NCI-H460 (cell line): ENCODE measurements at places on chromosomes 3 and 15.
A peak's percentile ranks its signal among the peaks of the same experiment; 100 is the strongest.

GRCh38 chr15:63015618-63016017, 26.9 kb upstream of the TPM1 start:
- DNase-seq: no peak

DNA sequence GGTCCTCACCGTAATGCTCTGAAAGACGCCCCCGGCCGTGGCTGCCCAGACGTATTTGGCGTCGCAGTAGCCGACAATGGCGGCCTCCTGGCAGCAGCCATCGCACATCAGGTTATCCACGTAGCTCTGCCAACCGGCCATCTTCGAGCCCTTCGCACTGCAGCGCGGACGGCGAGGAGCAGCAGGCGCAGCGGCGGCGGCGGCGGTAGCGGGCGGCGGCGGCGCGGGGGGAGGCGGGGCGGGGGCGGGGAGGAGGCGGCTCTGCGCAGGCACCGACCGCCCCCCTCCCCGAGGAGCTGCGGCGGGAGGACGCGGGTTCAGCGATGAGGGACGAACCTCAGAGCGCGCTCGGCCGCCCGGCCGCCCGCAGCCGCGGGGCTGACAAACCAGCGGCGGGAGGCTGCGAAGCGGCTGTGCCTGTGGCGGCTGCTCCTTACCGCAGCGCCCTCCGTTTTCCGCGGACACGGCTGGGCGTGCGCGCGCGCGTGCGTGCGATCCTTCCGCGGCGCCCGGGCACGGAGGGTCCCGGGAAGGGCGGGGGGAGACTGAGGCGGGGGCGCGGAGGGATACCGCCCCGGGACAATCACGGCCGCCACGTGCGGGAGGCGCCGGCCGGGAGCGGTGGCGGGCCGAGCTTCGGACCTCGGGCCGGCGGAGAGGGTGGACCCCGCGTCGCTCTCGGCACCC, at the start of gene PFN2:
TSS of gene PFN2 (minus strand) at position 180 of the 687 bp plus-strand sequence. CDS start at position 141, 39 bp downstream.
- peak; percentile 52 for DNase-seq

- no peak for DNase-seq
Measured at GRCh38 chr15:27681038-27681437, 418.1 kb downstream of the OCA2 start.

DNA sequence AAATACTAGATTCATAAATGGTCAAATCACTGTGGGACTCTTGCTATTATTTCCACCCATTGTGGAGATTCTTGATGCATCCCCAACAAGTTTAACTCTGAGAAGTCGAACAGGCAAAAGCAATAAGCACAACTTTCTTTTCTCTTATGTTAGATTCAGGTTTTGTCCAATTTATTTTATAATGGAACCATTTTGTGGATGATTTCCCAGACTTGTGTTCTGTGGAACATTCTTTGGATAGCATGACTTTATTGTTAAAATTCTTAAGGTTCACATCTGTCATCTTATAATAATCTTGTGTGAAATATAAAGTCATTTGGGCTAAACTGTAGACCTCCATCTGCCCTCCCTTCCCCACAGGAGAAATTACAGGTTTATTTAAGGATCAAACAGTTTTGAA, 213.7 kb downstream of the LPP start:
- DNase-seq: no peak

DNA sequence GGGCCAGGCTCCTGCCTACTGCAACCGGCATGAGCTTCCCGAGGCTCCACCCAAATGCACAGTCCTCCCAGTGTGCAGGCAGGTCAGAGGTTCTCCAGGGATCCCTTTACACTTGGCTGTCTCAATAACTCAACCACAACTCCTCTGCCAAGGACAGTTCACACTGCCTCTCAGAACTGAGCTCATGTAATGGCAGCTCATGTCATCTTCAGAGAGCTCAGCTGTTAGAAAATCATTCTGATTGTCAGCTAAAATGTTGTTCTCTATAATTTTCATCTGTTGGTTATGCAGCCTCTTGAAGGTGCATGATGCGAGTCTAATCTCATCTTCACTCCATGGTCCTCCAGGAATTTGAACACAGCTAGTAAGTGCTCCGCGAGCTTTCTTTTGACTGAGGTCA, 76.7 kb downstream of the SST start:
- no peak for DNase-seq

GRCh38 chr3:129123314-129124060, 1.9 kb upstream of the RAB43 start:
- DNase-seq: no peak

- DNase-seq: peak; percentile 29
Measured at GRCh38 chr3:112619295-112619694, 21.6 kb downstream of the CCDC80 start.

DNA sequence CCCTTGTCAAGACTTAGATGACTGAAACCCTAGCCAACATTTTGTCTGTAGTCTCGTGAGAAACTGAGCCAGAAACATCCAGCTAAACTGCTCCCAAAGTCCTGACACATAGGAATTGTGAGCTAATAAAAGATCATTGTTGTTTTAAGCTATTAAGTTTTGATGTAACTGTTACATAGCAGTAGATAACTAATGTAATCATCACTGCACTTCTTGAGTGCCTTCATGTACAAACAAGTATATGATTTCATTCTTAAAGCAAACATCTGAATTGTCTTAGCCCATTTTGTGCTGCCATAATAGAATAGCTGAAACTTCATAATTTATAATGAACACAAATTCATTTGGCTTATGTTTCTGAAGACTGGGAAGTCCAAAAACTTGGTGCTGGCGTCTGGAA, 87.3 kb downstream of the NSUN3 start:
- DNase-seq: no peak

- no peak for DNase-seq
Measured at GRCh38 chr3:61331929-61332552, 80.8 kb upstream of the FHIT start.

GRCh38 chr3:175426805-175427204, 567.7 kb downstream of the NAALADL2 start:
- no peak for DNase-seq

- DNase-seq: no peak
Measured at GRCh38 chr3:171840811-171841619, 2.1 kb upstream of the TMEM212 start.

GRCh38 chr3:29026959-29027358, 253.9 kb upstream of the RBMS3 start:
- no peak for DNase-seq

DNA sequence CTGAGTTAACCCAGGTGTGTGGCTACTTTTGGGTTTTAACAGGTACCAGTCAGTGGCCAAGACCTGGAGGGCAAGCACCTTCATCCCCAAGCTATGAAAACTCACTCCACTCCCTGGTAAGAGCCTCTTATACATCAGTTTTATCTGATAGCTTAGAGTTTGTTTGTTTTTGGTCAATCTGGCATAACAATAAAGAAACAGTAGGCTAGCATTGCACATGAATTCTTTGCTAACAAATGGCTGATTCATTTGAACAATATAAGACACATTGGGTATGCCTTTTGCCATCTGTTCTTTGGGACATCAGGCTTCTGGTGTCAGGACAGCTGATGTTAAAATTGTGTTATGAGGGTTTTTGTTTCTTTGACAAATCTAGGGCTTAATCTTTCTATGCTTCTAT, 125.0 kb upstream of the CGNL1 start:
- DNase-seq: no peak

DNA sequence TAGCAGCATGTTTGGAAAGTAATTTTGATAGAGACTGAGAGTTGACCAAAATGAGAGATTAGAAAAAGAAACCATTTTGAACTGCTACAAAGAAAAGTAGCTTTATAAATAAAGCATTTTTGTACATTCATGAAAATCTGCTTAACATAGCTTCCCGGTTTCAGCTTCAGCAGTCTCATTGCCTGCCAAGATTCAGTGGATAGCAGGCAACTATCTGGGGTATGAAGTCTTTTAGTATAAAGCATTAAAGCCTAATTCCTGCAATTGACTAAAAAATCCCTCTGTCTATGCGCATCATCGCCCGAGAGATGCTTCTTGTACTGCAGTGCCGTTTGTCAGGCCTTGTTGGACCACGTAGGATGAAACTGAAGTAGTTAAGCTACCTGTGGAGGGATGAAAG, 588.4 kb downstream of the NAALADL2 start:
- DNase-seq: no peak

DNA sequence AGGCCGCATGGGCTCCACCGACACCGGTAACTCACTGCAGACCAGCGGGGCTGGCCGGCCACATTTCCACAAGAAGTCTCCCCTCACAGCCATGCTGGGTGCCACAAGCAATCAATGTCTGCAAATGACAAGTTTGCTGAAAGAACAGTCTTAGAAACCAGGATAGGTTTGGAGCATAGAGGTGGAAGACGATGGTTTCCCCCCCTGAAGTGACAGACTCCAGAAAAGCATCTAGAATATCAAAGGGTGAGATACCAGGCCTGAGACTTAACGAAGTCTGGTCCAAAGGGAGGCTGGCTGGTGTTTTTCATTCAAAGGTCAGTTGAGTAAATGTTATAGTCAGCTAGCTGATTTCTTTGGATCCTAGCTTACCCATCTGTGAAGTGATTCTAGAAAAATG, 50.0 kb upstream of the WNT5A start:
- no peak for DNase-seq

- no peak for DNase-seq
Measured at GRCh38 chr3:39284457-39284881, 4.6 kb upstream of the CX3CR1 start.

- no peak for DNase-seq
Measured at GRCh38 chr3:65551945-65552344, 486.8 kb downstream of the MAGI1 start.

DNA sequence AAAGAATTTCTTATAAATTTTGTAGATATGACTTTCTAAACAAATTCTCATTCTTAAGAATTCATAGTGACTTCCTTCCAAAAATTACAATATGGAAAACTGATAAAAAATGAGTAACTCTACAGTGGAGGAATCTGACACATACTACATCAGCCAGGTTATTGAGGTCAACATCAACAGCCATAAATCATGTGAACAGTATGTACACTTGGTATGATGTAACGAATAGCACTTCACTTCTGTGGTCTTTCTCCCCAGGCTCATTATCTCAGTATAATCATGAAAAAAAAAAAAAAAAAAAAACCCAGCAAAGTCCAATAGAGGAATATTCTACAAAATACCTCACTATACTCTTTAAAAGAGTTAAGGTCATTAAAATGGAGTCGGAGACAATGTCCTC, 111.2 kb upstream of the SUCLG2 start:
- no peak for DNase-seq

GRCh38 chr3:79018265-79018664, 749.5 kb downstream of the ROBO1 start:
- no peak for DNase-seq

- no peak for DNase-seq
Measured at GRCh38 chr15:27705056-27705455, 394.1 kb downstream of the OCA2 start.

DNA sequence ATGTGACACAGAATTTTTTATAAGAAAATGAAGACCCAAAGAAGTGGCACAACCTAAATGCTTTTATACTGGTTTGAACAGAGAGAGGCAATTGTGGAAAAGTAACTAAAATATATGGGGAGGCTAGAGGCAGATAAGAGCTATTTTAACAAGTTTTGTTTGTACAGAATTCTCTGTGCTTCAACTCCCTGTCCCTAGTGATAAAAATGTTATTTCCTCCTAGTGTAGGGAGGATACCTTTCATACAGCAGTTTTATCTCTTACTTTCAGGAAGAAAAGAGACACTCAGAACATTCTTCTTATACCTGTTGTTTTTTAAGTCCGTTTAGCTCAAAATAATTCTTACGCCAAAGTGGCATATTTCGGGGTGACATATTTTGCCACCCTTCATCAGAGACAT, 21.2 kb upstream of the ZNF639 start:
- DNase-seq: no peak

- DNase-seq: no peak
Measured at GRCh38 chr3:24802614-24803013, 308.0 kb upstream of the THRB start.

DNA sequence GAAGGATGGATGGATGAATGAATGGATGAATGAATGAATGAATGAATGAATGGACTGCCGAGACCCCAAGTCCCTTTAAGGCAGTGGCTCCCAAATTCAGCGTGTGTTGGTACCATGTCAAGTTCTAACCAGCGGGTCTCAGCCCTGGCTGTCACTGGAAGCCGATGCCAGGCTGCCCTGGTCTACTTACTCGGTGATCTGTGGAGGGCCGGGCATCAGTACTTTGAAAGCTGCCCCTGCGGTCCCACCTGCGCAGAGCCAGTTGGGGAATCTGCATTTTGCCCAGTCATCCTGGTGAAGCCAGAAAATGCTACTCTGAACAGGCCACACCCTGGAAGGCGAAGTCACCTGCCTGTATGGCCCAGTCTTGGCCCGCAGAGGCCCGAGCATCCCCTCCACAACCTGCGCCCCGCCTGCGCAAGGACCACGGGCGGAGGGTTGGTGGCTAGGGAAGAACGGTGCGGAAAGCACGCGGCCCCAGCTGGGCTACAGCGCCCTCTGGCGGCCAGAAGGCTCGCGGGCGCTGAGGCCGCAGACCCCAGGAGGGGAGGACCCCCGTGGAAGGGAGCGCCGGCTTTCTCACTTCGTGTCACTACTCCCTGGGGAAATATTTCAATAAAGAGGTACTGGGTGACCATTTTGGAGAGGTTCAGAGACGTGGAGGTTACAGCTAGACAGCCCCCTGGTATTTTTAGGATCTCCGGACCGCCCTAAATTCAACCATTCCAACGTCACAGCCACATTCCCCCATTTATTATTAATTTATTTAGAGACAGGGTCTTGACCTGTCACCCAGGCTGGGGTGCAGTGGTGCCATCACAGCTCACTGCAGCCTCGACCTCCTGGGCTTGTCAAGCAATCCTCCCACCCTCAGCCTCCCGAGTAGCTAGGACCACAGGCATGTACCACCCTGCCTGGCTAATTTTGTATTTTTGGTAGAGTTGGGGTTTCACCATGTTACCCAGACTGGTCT, 34.9 kb downstream of the PRKCD start:
- peak; percentile 30 for DNase-seq
